NCI-H2029 treated with DMSO at 0.1 percent for 48 hours (cell line): ENCODE measurements at places on chromosomes 5 and 9.
A peak's percentile ranks its signal among the peaks of the same experiment; 100 is the strongest.

GRCh38 chr5:135306557-135306956, 92.5 kb downstream of the MACROH2A1 start:
- no peak for DNase-seq

GRCh38 chr9:74821636-74822035, 66.1 kb downstream of the TRPM6 start:
- DNase-seq = no peak

- DNase-seq = no peak
Observed at GRCh38 chr5:90696153-90696552, 137.6 kb downstream of the ADGRV1 start.

DNA sequence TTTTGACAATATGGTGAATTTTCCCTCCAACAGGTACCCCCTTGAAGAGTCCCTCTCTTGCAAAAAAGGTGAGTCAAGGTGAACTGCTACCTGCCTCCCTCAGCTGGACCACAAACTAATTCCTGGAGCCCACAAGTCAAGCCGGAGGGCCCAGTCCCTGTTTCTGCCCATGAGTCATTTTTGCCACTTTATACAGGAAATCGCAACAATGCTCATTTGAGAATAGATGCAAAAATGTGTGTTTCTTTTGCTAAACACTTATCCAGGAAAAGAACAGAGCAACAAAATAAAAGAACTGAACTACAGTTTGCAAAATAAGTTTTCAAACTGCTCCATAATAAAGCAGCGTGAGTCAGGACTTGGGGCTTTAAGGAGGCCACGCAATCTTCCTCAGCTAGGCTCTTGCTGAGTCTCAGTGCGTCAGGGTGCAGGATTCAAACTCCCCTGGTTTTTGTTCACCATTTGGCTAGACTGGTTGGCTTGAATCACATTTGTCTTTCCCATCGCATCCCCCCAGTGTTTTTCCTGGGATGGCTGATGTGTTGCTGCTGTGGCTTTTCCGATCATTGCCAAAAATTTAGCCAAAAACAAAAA, 102.7 kb downstream of the GOLPH3 start:
- no peak for DNase-seq

DNA sequence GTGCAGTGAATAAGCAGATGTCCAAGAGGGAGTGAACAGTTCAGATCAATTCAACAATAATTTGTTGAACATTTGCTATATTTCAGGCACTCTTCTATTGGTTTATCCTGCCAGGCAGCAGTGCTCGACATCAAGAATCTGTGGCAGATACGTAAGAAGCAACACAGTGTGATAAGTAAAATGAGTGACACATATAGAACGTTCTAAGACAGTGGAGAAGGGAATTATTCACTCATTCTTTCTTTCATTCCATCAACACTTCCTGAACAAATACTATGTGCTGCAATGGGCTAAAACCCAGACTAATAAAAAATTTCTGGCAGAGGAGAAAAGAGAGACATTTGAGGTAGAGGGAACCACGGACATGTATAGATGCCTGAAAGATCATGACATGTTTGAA, 89.9 kb upstream of the GLIS3 start:
- no peak for DNase-seq

DNA sequence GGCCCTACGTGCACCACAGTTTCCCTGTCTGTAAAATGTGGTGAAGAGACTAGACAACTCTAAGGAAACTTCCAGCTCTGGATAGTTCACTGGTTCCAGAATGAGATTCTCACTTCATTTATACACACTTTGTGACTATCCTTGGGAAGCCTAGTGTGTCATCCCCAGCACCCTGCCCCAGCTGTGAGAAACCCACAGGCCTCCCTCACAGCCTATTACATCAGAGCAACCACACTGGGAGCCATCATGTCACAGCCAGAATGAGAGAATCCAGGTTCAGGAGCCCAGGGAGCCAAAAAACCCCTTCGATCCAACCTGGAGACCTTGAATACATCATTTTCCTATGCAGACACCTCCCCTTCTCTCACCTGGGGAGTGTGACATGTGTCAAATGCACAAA, 21.0 kb upstream of the HAND1 start:
- DNase-seq = no peak

DNA sequence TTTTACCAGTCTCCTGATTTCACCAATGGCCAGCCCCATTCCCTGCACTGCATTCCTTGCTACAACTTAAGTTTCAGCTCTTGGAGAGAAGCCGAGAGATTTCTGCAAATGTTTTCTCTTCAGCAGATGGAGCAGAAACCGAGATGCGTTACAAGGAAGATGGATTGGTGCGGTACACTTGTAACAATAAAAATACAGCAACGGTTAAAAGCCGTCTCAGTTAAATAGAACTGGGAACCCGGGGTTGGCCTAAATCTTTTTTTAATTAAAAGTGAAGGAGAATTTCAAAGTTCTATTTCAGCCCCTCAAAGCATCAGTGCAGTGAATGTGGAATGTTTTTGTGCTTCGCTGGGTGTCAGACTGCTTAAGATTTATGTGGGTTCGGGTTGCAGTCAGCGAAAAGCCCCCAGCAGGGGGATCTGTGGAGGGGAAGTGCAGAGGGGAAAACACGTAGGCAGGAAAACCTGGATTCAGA, 19.8 kb downstream of the BRINP1 start:
- DNase-seq = no peak

GRCh38 chr5:159891371-159891770, 24.9 kb upstream of the ADRA1B start:
- no peak for DNase-seq

DNA sequence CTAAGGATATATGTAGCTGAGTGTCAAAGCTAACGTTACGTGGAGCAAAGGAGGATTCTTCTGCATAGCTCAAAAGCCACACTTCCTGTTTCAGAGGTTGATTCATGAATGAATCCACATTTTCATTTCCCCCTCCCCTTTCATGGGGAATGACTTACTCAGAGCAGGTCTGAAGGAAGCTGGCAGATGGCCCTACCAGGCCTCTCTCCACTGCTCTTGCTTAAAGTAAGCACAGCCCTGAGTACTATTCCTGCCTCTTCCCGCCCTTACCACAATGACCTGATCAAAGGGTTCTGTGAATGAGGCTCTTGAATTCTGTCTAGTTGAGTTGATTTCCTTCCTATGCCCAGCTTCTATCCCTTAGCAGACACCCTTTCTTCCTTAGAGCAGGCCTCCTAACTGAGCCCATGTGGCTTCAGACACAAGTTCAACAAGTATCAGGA, 6.3 kb downstream of the IGIP start:
- peak; percentile 61 for DNase-seq
